Stimulated activated CD4-positive, alpha-beta T cell treated with anti-CD3 and anti-CD28 coated beads, Interleukin-1b, Interleukin-23, amount 100 ng/mL, for 48 hours (primary cell): ENCODE measurements at places on chromosomes 1 and 21.

GRCh38 chr1:29208442-29208841, 22.3 kb downstream of the MECR start:
- DNase-seq = no peak

- DNase-seq = no peak
Measured at GRCh38 chr21:25884311-25884710, 149.5 kb downstream of the GABPA start.

- DNase-seq = peak; percentile 83
Measured at GRCh38 chr1:150922519-150922975, 3.6 kb upstream of the SETDB1 start.

DNA sequence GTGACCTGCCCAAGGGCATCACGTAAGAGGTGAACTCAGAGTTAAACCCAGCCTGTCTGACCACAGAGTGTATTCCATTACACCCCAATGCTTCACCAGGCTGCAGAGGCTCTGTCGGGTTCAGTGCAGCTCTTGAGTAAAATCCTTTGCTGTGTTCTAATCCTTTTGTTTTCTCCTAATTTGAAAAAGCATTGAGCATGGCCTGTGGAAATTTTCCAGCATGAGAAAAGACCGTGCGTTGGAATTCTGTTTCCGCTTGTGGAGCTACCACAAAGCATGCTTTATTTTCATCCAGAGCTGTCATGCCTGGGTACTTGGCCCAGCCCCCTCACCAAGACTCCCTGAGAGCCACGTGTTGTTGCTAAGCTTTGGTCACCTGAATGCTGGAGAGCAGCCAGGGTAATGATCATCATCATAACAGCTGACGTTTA, 317.6 kb downstream of the PRDM2 start:
- no peak for DNase-seq

DNA sequence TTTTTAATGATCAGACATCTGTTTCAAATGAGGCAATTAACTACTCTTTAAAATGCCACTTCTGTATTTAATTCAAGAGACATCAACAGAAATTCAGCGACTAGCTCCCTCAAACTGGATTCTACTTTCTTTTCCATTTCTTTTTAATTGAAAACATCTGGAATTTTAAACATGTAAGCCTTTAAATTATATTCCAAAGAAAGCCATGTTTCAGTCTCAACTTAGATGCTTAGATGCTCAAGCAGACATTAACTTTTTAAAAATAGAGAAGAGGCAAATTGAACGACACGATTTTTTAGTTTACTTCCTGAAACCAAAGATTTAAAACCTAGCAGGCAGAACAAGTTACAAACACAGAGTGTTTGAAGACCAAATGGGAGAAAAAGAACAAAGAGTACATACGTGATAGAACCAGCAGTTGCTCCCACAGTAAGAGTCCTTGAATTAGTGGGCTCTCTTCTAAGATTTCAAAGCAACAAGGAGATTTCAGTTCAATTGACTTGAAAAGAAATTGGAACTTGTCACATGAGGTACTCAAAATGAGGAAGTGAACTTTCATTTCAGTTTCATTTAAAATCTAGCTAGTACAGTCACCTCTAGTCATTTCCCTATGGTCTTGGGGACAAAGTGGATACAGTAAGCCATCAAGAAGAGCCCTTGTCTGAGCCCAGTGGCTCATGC, at the start of gene CTSS:
Gene CTSS (minus strand): TSS at position 483 of the 681 bp plus-strand sequence. CDS start 1,015 bp downstream, outside the sequence.
- DNase-seq = no peak

DNA sequence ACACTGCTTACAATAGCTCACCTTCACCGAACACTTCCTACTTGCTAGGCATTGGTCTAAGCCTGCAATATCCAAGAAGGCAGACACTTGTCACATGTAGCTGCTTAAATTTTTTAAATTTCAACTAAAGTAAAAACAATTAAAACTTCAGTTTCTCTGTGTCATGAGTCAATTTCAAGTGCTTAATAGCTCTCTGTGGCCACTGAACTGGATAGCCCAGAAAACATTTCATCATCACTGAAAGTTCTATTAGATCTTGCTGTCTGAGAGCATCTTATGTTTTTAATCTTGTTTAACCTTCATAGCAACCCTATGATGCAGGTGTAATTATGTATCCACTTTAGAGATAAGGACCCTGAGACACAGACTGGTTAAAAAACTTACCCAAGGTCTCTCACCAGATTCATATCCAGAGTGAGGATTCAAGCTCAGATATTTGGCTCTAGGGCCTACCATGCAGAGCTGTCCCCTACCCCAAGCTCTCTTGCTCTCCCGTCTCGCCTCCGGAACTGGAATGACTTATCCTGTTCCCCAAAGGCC, 2.6 kb upstream of the FCRL6 start:
- DNase-seq = no peak
